ENCODE measurements at places on chromosomes 1 and 21.
A peak's percentile ranks its signal among the peaks of the same experiment; 100 is the strongest.

- DNase-seq, result no peak
Observed at GRCh38 chr1:224617410-224618355, 1.6 kb downstream of the CNIH3 start.

DNA sequence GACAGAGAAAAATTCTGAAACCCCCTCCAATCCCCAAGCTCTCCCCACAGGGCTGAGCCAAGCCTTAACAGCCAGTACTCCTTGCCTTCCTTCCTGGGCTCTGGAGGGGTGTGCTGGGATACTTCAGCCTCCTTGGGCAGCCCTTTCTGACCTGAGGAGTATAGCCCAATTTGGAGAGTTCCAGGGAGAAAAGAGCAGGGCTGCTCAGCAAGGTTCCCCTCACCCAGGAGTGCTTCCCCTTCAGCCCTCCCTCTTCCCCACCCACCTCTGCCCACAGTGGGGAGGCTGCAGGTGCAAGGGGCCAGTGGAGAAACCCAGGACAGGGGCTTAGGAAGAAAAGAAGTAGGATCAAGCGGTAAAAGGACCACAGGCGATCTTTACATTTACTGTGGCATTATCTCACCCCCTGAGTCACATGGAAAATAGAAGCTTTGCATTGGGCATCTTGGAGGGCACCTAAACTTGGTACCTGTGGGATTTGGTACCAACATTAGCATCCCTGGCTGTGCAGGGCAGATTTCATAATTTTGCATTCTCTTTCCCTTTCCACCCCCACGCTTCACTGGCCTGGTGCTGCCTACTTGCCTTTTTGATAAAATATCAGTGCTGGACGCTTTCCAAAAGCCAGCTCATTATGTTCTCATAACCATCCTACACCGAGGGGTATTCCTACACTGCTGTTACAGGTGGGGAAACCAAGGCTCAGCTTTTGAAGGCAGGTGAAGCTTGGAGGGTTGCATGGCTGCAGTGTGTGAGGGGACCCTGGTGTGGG, 2.8 kb upstream of the ADORA1 start:
- no peak for DNase-seq

DNA sequence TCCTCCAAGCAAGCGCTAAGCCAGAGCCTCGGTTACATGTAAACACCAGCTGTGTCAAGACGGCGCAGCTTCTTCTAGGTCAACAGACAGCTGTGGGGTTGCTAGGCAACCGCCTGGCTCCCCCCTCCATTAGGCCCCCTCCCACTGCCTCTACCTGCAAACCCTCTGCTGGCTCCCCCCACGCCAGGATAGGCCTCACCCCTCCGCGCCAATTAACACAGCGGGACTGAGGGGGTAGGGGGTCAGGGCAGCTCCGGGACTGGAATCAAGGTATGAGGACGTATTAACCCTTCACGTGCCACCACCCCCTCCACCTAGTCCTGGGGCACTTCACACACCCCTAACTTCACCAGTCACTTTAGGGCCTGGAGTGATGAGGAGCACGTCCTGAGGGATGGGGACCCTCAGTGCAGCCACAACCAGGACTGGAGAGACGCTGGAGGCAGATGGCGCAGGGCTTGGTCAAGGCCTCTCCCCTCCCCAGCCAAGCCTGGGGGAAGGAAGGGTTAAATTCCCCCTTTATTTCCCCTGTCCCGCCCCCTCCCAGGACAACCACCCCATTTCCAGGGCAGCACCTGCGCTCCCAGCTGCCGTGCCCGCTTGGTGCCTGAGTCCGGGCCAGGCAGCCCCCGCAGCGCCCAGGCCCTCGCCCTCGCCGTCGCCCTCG, 37.4 kb upstream of the WASF2 start:
- DNase-seq, result peak; percentile 29

GRCh38 chr1:24786191-24786590, 40.9 kb downstream of the CLIC4 start:
- DNase-seq, result no peak

DNA sequence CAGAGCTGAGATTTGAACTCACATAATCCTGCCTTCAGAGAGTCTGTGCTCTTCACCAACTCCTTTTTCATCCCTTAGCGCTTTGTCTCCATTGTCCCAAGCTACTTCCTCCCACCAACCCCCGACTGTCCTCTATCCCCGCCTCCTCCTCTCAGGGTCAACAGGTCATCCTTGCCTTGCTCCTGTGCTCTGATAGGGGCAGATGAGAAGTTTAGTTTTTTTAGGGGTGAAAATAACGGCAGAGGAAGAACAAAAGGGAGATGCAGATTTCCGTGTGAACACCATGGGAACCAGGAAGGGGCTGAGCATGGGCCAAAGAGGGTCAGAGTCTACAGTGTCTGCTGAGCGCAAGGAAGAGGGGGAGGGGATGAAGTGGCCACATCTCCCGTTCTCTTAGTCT, 31.9 kb downstream of the GLUL start:
- DNase-seq, result no peak

GRCh38 chr1:159916242-159917051, 8.9 kb downstream of the TAGLN2 start:
- no peak for DNase-seq

GRCh38 chr1:230215031-230215430, 148.0 kb downstream of the GALNT2 start:
- no peak for DNase-seq

DNA sequence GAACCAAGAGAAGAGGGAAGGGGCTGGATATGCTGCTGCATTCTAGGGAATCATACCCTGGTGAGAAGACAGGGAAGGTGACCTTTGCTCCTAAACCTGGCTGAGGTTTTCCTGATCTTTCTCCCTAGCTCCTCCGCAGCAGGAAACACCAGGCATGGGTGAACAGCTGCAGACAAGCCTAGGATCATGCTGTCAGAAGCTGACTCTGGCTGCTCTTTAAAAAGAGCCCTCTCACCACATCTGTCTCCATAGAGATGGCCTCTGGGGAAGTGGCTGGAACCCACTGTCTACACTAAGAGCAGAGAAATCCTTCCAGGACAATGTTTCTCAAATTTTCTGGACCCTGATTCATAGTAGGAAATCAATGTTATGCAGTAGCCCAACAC, 57.6 kb downstream of the CD34 start:
- DNase-seq, result no peak

- DNase-seq, result no peak
Observed at GRCh38 chr1:9703681-9704080, 52.1 kb downstream of the PIK3CD start.

GRCh38 chr1:23585321-23586022, 26.2 kb upstream of the ID3 start:
- no peak for DNase-seq

GRCh38 chr1:184574588-184574987, 180.1 kb downstream of the EDEM3 start:
- DNase-seq, result no peak

DNA sequence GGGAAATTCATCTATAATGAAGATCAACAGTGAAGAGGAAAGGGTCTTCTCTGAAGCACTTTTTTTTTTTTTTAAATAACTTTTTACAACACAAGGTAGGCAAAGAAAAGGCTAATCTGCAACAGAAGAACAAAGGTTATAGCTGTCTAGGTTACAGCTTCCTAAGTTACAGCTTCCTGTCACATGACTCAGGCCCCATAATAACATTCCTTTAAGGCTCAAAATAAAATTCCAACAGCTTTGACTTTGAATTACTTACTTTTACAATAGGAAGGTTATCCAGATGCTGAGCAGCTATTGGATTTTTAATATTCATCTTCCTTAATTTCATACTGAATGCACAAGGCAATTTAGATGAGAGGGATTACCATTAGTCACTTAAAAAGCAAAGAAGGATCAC, 40.4 kb upstream of the TMEM61 start:
- DNase-seq, result no peak

DNA sequence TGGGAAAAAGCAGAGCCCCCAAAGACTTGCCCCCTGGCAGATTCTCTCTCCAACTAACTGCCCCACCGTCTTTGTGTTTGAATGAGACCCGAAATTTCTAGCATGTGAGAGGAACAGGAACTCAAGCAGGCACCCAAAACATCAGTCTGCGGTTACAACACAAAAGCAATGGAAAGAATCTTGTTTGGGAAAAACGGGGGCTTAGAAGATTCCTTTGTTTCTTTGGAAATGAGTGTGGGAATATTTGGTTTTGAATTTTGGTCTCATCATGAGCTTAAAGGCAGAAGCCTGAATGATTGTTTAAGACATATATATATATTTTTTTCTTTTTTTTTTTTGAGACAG, 188.9 kb upstream of the TMEM51 start:
- DNase-seq, result no peak

GRCh38 chr1:114902343-114902742, 47.7 kb downstream of the SYCP1 start:
- no peak for DNase-seq

GRCh38 chr1:172885971-172886370, 164.8 kb downstream of the TNFSF18 start:
- no peak for DNase-seq

DNA sequence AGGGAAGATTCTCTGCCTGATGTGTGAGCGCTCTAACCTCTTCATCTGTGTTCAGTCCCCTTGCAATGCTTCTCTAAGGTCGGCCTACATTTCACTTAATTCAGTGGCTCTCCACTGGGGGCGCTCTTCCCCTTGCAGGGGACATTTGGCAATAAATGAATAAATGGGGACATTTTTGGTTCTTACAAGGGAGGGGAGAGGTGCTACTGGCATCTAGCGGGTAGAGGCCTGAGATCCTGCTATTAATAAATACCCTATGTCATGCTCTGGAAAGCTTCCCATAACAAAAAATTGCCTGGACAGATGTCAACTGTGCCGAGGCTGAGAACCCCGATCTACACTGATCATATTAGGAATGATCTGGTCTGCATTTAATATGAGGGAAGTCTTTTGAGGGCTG, 25.9 kb upstream of the DNAJC11 start:
- DNase-seq, result peak; percentile 77

- no peak for DNase-seq
Observed at GRCh38 chr1:201461645-201462441, 7.1 kb downstream of the PHLDA3 start.

DNA sequence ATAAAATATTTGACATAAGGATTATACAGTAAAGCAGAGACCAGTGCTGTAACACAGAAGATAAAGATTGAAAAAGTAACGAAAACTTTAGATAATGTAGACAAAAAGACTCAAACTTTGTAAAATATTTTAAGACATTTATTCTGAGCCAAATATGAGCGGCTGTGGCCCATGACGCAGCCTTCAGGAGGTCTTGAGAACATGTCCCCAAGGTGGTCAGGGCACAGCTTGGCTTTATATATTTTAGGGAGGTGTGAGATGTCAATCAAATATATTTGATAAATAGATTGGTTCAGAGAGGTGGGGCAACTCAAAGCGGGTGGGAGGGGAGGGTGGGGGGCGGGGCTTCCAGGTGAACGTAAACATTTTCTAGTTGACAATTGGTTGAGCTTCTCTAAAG, 81.2 kb downstream of the WDR4 start:
- DNase-seq, result no peak

GRCh38 chr21:31838586-31839355, 34.0 kb upstream of the HUNK start:
- DNase-seq, result no peak

DNA sequence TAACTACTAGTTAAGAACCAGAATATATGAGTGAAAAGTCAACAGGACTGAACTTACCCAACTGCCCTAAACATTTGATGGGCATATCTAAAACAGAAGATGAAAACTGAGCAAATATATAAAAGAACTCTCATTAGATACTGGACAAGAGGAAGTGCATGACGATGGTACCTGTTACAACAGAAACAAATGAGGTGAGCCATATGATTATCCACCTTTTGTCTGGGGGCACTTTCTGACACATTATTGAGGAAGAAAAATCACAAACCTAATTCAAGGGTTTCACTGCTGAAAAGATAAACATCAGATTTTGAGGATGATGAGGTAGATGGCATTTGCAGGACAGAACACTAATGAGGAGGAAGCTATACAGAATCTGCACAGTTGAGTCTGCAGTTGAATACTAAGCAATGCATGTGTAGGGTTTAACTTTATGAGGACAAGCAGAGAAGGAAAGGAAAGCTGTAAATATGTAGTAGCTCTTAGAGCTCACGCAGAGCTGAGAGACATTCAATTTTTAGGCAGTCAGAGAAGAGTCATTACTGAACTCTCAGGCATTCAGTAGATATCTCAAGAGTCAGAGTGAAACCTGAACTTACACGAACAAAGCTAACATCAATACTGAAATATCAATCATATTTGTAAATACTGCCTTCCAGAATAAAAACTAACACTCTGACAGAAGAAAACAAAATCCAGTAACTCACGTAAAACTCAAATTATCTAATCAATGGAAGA, 262.1 kb downstream of the AKT3 start:
- no peak for DNase-seq

DNA sequence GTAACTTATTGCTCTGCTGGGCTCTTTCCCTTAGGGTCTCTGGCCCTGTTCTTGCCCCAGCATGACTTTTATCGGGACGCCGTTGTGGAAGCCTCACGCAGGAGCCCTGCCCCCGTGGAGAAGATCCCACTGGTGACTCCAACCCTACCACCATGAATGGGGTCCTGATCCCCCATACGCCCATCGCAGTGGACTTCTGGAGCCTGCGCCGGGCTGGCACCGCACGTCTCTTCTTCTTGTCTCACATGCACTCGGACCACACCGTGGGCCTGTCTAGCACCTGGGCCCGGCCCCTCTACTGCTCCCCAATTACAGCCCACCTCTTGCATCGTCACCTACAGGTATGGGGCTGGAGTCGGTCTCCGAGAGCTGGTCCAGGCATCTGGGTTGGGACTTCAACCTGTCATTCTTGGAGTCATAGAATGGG, 322 bp downstream of the DCLRE1B start:
- DNase-seq, result no peak

DNA sequence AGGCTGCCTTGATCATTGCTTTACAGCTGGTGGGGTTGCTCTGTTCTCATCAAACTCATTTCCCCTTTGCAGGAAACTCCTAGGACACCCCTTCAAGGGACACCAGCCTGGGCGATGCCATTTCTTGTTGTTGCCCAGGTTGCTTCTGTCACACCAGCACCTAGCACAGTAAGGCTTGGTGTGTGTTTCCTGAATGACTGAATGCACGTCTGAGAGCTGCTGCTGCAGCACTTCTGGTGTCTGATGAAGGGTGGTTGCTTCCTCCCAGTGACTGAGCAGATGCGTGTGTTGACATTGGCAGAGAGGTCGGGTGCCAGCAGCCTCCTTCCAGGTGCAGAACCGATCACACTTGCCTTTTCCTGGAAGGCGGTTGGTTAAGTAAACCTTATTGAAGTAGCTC, 477.4 kb downstream of the CAMTA1 start:
- no peak for DNase-seq

DNA sequence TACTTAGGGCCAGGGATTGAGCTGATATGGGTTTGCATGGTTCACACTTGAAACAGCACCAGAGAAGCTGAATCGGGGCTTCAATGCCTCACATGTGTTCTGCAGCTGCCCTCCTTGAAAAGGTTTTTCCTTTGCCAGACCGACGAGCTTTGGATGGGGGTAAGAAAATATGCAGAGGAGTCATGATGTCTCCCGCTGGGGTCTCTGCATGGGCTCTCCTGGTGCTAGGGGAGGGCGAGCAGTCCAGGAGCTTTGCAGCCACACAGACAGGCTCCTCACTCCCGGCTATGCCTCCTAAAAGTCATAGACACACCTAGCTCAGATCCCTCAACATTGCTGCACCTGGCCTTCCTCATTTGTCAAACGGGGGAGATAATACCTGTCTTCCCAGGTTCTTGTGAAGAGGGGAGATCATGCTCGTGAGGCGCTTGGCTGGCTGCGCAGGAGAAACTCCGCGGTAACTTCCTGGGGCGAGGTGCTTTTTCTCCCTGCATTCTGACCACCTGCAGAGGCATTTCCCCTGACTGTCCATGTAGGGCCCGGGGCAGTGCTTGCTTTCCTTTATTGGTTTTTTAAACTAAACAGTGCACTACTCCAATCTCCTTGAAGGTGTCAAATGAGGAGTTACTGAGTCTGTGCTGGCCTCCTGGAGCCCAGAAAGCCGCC, 112.4 kb downstream of the PLXNA2 start:
- DNase-seq, result no peak

- no peak for DNase-seq
Observed at GRCh38 chr1:247105966-247106365, 1.8 kb upstream of the ZNF669 start.
